ENCODE measurements at places on chromosomes 7 and 10.

GRCh38 chr10:17792991-17793390 is 16.2 kb upstream of the MRC1 start:
- DNase-seq: no peak

DNA sequence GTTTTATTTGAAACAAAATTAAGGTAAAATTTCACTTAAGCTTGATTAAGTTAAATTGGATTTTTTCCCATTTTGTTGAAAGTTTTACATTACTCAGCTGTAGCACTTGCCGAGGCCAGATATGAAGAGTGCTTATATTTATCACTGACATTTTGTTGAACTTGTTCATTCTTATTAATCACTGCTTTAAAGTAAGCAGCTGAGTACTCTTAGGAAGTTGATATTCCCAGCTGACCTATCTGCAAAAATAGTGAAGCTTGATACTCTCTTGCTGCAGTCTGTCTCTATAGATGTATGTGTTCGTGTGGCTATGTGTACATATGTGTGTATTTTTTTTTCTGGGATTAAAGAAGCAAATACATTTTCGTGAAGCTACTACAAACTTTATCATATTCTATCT is 150.0 kb downstream of the SKAP2 start:
- no peak for DNase-seq

- no peak for DNase-seq
These were observed 5.1 kb upstream of the ZNF503 start for GRCh38 chr10:75406462-75407223.

DNA sequence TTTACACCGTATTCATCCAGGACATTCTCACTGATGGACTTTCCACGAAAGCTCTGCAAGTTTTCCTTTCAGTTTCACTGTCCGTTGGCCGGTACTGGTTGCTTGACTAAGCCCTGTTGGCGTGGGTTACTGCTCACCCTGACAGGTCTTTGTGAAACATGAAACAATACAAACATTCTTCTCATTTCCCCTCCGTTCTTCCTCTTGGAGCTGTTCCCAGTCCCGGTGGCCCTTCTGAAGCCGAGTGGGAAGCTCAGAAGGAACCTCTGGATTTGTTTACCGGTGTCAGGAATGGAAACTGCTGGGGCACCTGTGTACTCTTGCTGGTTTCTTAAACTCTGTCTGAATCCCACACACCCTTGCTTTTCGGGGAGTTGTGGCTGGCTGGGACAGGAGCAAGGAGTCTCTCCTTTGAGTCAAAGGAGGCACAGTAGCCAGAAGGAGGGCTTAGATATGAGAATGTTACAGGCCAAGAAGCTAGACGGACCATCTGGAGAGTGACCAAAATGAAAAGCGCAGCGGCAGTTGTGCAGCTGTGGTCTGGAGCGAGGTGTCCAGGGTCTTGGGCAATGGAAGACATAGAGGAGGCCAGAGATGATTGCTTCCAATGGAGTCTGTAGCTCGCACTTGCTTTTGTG is 45.7 kb downstream of the LYZL2 start:
- no peak for DNase-seq

DNA sequence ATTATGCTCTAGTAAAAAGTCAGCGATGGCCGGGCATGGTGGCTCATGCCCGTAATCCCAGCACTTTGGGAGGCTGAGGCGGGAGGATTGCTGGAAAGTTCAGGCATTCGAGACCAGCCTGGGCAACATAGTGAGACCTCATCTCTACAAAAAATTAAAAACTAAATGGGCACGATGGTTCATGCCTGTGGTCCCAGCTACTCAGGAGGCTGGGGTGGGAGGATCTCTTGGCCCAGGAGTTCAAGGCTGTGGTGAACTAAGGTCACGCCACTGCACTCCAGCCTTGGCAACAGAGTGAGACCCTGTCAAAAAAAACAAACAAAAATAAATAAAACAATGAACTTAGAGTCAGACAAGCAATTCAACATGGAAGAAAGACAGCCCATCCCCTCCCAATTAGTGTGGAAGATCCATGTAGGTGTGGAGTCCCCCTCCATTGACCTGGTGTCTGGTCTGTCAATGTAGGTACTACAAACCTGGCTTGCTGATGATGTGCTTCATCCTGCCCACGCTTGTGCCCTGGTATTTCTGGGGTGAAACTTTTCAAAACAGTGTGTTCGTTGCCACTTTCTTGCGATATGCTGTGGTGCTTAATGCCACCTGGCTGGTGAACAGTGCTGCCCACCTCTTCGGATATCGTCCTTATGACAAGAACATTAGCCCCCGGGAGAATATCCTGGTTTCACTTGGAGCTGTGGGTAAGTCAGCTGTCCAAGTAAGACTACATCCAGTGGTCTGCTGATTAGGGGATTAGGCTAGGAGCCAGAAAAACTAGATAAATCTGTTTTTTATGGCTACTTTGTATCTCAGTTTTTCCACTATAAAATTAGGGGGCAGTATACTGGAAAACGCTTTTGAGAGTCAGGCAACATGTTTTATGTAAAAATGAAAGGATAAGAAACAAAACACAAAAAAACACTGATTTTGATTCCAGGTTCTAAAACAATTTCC is 9.3 kb downstream of the SCD start:
- DNase-seq: no peak

Data from activated CD4-positive, alpha-beta T cell treated with anti-CD3 and anti-CD28 coated beads, Interleukin-2, amount 50 U/mL, for 24 hours (primary cell).